NCI-H1092 (cell line): ENCODE measurements at places on chromosomes 2 and 18.

DNA sequence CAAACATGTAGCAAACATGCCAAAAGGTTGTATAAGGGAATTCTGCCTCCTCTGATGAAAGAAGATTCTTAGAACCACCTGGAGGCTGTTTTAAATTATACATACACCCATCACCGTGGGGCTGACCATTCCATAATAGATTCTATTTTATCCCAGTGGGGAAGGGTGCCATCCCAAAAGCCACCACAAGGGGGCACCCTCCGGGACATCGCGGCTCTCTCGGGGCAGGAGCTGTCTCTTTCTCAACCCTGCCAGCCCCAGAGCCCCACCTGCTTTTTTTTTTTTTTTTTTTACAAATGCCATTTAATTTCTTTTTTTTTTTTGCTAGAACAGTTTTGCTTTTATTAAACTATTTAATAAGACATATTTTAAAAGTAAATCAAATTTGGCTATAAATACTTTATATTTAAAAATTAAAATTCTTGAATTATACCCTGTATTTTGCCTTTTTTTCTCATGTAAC is 8.6 kb upstream of the MTCL1 start:
- no peak for DNase-seq

- no peak for DNase-seq
These were observed 113.6 kb upstream of the ATP8B1 start for GRCh38 chr18:57916684-57917083.

DNA sequence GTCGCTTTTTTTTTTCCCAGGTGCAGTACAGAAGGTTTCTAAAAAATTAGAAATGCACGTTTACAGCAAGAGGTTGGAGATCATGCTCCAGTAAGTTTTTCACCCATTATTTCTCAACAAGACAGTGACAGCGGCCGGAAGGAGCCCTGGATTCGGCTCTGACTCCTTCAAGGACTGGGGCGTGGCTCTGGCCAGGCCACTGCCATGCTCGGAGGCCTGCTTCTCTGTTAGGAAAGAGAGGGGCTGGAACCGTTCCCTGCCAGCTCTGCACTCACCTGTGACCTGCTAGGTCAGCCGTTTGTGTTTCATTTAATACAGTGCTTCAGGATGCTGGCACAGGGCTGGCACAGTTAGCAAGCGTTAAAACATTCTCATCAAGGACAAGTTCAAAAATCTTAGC is 6.7 kb upstream of the IAH1 start:
- no peak for DNase-seq

DNA sequence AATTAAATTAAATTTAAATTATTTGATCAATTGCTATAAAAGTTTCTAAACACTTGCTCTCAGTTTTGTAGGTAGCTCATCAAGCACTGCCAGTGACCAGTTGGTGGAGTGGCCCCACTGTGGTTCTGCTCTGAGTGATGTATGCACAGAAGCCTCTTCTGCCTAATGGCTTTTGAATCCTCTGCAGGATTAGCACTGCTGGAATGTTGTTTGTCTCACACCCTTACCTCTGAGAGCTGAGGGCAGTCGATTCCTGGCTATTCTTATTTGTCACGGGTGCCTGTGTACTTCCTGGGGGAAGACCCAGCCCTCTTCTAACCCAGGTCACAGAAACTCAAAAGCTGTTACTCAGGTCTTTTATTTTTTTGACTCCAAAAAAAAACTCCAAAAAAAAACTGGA is 9.5 kb downstream of the CAPN14 start:
- no peak for DNase-seq

DNA sequence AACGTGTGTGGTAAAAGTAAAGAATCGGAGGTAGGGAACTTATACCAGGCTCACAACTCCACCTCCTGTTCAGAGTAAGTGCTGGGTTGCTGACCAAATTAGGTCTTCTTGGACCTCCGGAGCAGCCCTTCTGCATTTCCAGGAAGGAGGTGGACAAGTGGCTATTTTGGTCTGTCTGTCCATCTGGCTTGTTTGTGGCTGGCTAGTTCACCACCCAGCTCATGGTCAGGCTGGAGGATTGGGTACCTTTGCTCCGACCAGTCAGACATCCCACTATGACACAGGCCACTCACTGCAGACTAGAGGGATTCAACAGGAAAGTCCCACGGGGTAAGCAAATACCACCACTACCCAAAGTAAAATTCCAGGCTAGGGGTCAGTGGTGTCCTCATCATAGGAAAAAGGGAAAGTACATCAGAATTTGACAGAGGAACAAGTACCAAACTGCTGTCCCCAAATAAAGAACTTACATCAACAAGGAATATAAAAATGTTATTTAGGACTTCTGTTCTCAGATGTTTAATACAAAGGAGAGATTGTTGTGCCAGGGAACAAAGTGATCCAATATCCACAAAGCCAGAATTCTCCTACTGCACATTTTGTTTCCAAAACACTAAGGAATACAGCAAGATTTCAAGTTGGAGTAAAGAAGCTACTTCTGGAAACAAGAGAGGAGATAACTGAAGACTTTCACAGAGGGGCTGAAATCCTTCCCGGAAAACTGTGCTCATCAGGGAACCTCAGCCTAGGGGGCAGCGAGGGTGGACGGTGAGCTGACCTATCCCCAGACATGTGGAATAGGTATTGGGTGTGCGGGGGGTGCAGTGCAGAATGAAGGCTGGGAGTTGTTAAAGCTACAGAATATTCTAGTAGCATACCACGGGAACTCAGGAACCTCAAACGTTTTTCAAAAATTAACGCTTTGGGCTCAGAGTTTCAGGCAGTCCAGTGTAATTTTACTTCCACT is 56.9 kb downstream of the BCL2 start:
- DNase-seq, result no peak

- no peak for DNase-seq
These were observed 11.3 kb upstream of the DPP4 start for GRCh38 chr2:162085090-162085891.

GRCh38 chr18:33839452-33840211 is 261.6 kb downstream of the ASXL3 start:
- DNase-seq, result peak; percentile 83

DNA sequence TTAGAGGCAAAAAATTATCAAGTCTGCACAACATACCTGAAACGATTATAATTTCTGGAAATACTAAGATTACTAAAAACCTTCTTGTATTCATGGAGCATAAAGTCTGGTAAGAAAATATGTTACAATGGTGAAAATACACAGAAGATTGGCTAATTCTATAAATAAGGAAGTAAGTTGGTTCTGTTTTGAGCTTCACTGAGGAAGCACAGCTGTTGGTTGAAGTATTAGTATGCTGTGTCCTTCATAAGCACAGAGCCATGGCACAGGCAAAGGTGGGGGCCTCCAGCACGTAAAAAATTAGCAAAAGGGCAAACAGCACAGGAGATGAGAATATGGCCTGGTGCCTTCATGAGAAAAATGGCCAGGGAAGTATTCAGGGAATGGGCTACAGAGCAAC is 40.4 kb upstream of the ANKRD62 start:
- no peak for DNase-seq
